ENCODE measurements at places on chromosomes 7 and 10.

GRCh38 chr7:94507962-94508361, 1.6 kb upstream of the CASD1 start:
- DNase-seq = no peak
- no peak overlapping the region for H3K27ac ChIP-seq
- peaks cover 2% of the 10 kb centered on the region for H3K27me3 ChIP-seq
- H3K36me3 ChIP-seq = no peaks in the 10 kb centered on the region
- H3K4me1 ChIP-seq = peaks cover 17% of the 10 kb centered on the region
- H3K4me3 ChIP-seq = no peak overlapping the region

DNA sequence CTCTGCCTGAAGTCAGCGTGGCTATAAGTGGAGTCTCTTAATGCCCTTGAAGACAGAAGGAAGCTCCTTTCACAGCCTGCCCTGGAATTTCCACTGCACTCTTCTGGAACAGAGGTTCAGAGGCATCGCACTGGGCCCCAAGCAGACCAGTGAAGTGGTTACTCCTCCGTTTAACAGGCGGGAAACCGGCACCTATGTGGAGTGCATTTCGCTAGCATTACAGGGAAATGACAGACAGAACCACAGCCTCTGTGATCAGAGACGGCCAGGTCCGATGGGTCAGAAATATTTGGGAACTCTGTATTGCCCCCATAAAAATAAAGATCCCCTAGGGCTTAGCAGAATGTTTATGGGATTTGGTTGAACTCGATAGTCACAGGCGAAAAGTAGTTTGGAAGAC, 406.9 kb upstream of the PRKCQ start:
- H3K4me1 ChIP-seq = peaks cover 2% of the 10 kb centered on the region
- H3K27me3 ChIP-seq = no peaks in the 10 kb centered on the region
- no peak overlapping the region for H3K4me3 ChIP-seq
- no peak for DNase-seq
- no peak overlapping the region for H3K27ac ChIP-seq

GRCh38 chr10:62390497-62391176, 16.5 kb downstream of the ZNF365 start:
- H3K27me3 ChIP-seq = no peaks in the 10 kb centered on the region
- H3K4me3 ChIP-seq = no peak overlapping the region

DNA sequence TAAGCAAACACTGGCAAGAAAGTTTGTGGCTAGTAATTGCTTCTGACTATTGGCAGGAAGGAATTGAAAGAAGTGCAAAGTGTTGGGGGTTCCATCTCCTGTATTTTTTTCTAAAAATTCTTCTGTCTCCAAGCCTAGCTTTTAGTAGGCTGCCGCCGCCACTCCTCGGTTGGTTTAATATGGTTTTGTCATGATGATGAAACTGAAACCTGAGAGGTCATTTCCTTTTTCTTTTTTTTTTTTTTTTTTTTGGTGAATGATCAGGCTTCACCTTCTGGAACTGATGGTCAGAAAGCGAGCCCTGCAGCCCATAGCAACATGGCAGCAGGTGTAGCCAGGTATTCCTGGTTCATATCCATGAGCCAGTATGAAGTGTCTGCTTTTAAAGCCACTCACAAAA, 75.3 kb upstream of the AGBL3 start:
- no peaks in the 10 kb centered on the region for H3K27me3 ChIP-seq
- peaks cover 40% of the 10 kb centered on the region for H3K36me3 ChIP-seq
- H3K27ac ChIP-seq = peak overlapping the region; percentile 76

DNA sequence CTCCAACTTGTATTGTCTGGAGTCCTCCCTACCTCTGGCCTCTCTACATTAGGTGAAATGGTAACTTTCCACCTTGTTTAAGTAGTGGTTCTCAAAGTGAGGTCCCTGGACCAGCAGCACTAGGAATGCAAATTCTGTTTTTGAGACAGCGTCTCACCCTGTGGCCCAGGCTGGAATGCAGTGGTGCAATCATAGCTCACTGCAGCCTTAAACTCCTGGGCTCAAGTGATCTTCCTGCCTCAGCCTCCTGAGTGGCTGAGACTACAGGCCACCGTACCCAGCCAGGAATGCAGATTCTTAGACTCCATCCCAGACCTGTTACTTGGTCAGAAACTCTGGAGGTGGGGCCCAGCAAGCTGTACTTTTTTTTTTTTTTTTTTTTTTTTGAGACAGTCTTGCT, 6.8 kb upstream of the TBL2 start:
- H3K4me1 ChIP-seq = peaks cover 4% of the 10 kb centered on the region
- no peak overlapping the region for H3K27ac ChIP-seq
- H3K27me3 ChIP-seq = no peaks in the 10 kb centered on the region
- DNase-seq = no peak

GRCh38 chr10:82572744-82573143, 697.8 kb downstream of the NRG3 start:
- peaks cover 3% of the 10 kb centered on the region for H3K27me3 ChIP-seq
- H3K36me3 ChIP-seq = no peaks in the 10 kb centered on the region
- no peak overlapping the region for H3K4me3 ChIP-seq
- DNase-seq = no peak

DNA sequence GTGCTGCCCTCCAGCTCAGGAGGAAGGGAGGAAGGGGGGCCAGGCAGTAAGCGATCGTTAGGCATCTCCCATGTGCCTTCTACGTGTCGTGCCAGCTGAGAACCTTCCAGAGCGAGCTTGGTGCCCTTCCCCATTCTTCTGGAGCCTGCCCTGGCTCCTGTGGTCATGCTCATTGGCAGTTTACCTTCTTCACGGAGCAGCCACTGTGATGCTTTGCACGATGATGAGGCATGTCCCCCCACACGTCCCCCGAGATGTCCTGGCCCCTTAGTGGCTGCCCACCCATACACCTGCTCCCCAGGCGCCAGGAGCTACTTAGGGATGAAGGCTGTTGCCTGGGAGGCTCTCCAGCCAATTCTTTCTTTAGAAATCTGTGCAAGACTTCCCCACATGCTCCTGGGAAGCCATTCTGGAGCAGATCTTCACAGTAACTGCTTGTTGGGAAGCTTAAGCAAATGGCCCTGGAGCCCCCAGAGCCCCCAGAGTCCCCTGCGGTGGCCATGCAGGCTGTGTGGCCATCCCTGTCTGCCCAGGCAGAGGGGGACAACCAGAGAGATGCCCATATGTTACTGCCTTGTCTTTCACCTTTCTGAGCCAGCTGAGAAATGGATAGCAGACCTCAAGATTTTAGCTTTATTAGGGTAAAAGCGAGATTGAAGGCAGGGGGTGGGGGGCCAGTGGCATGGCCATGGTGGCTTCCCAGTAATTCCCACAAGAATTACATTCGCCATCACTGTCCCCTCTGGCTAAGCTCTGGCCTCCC, 199.0 kb downstream of the EBF3 start:
- H3K4me3 ChIP-seq = no peak overlapping the region
- no peaks in the 10 kb centered on the region for H3K27me3 ChIP-seq
- H3K27ac ChIP-seq = no peak overlapping the region
- peak; percentile 62 for DNase-seq

GRCh38 chr10:54665095-54665494, 135.9 kb downstream of the PCDH15 start:
- no peaks in the 10 kb centered on the region for H3K36me3 ChIP-seq
- H3K4me1 ChIP-seq = no peaks in the 10 kb centered on the region
- DNase-seq = no peak
- no peak overlapping the region for H3K27ac ChIP-seq
- H3K27me3 ChIP-seq = no peaks in the 10 kb centered on the region

DNA sequence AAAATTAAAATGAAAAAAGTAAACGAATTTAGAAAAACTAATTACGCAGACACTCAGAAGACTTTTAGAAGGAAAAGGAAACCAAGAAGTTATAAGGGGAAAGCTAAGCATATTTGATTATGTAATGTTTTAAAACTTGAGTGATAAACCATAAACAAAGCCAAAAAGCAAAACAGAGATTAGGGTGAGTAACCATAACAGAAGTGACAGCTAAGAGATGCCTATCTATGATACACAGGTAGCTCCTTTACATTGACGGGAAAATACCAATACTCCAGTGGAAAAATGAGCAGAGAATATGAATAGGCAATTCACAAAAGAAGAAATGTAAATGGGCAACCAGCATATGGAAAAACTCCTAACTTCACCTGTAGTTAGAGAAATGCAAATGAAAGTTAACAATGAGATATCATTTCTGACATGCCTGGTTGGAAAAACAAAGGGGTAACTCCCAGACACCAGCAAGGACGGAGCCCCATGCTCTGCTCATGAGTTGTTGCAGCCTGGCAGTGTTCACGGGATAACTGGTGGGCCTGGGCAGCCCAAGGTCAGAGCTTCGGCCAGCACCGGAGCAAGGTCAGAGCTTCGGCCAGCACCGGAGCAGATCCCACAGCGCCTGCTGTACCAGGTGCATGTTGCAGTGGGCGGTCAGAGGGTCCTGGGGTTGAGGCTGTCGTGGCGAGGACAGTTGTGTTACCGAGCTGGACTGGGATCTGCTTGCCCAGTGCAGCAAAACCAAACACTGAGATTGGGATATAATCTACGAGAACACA, 58.9 kb downstream of the ALOX5 start:
- peaks cover 4% of the 10 kb centered on the region for H3K4me1 ChIP-seq
- DNase-seq = no peak
- no peaks in the 10 kb centered on the region for H3K36me3 ChIP-seq
- peaks cover 10% of the 10 kb centered on the region for H3K27me3 ChIP-seq

DNA sequence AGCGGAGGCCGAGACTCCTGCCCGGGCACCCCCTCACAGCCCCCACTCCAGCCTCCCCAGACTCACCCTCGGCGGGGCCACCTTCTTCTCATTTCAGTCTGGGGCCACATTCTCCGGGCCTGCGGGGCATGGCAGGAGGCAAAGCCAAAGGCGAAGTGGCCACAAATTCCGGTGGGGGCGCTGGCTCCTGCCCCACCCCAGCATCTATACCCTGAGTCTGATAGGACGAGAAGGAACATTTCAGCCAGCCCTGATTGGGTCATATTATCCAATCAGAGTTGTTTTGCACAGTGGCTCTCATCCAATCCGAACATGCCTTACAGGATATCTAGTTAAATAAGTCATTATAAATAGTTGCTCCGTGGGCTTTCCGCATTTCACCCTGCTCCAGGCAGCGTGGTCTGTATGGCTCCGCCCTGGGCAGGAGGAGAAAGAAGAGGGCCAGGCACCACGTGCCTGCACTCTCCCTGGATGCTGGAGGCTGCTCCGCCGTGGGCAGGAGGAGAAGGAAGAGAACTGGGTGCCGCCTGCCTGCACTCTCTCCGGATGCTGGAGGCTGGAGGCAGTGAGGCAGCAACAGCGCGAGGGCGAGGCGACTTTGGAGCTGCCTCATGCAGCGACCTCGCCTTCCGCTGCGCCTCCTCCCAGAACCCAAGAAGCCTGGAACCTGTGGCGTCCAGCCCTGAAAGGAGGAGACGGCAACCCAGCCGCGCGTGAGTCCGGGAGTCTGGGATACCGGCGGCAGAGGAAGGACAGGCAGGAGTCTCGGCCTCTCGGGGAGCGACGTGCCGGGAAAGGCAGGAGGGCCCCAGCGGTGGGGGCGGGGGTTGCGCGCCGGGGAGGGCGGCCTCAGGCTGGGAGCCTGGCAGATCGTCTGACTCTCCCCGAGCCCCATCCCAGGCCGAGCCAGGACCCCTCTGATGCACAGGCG, 162.9 kb downstream of the ZNF33B start:
- no peak overlapping the region for H3K27ac ChIP-seq
- H3K36me3 ChIP-seq = no peaks in the 10 kb centered on the region
- no peak overlapping the region for H3K4me3 ChIP-seq
- no peaks in the 10 kb centered on the region for H3K27me3 ChIP-seq
- no peaks in the 10 kb centered on the region for H3K4me1 ChIP-seq
- no peak for DNase-seq

DNA sequence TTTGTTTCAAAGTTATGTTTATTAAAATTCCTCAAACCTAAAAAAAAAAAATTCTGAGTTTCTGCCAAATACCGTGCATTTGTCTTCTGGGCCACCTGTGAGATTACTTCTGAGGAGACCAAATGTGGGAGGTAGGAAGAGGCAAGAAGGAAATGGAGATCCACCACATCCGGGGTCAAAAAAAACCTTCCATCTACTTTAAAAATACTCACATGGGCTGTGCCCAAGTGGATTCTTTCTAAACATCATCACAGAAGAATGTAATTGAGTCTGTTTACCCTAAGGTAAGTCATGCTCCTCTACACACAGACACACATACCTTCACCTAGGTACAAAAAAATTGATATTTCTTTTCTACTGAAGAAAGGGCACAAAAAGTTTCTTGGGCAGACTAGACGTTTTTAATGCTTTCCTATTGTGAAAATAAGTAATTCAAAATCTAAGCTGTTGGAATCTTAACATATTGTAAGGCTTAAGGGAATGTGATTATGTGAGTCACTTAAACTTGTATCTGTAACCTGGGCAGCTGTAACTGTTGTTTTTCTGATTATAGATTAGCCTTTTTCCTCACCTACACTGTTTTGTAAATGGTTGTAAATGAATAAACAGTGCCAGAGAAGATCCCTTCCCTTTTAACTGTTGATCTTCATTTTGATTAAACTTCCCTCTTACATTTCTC, 19.1 kb upstream of the SPOCK2 start:
- H3K27ac ChIP-seq = no peak overlapping the region
- H3K27me3 ChIP-seq = no peaks in the 10 kb centered on the region
- H3K4me1 ChIP-seq = peaks cover 14% of the 10 kb centered on the region
- peaks cover 18% of the 10 kb centered on the region for H3K36me3 ChIP-seq

- no peak overlapping the region for H3K4me3 ChIP-seq
- peaks cover 20% of the 10 kb centered on the region for H3K27me3 ChIP-seq
- no peak overlapping the region for H3K27ac ChIP-seq
These were observed 83.2 kb downstream of the COBL start for GRCh38 chr7:51233374-51233773.

DNA sequence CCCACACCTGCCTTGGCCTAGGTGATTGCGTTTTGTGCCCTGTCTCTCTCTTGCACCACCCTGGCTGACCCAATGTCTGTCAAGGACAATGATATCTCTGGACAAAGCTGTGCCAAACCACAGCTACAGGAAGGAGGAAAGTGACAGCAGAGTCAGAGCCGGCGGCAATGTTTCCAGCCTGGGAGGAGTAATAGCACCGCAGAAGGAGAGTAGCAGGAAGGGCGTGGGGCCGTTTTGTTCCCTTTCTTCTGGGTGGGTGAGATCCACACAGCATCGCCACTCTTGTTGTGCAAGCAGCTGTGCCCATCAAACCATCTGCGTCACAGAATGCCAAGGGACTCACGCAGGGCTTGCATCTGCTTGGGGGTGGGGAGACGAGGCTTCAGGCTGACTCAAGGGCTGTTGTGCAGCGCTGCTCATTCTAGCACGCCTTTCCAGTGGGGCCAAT, 341.6 kb upstream of the AUTS2 start:
- H3K4me1 ChIP-seq = no peaks in the 10 kb centered on the region
- H3K27me3 ChIP-seq = peaks cover 25% of the 10 kb centered on the region
- no peak overlapping the region for H3K27ac ChIP-seq
- no peak for DNase-seq
- no peak overlapping the region for H3K4me3 ChIP-seq
- H3K36me3 ChIP-seq = peaks cover 1% of the 10 kb centered on the region

GRCh38 chr10:32367793-32368453, 21.0 kb upstream of the EPC1 start:
- H3K27me3 ChIP-seq = no peaks in the 10 kb centered on the region
- peaks cover 5% of the 10 kb centered on the region for H3K36me3 ChIP-seq
- no peak overlapping the region for H3K4me3 ChIP-seq
- DNase-seq = no peak
- peaks cover 26% of the 10 kb centered on the region for H3K4me1 ChIP-seq
- peak overlapping the region; percentile 64 for H3K27ac ChIP-seq

- H3K27me3 ChIP-seq = no peaks in the 10 kb centered on the region
- DNase-seq = no peak
- H3K27ac ChIP-seq = no peak overlapping the region
- H3K36me3 ChIP-seq = peaks cover 3% of the 10 kb centered on the region
These were observed 226.7 kb upstream of the MDFIC start for GRCh38 chr7:114695182-114695581.

GRCh38 chr10:122650331-122650730, 49.3 kb downstream of the C10orf120 start:
- no peak overlapping the region for H3K27ac ChIP-seq
- no peak for DNase-seq
- no peaks in the 10 kb centered on the region for H3K4me1 ChIP-seq
